ENCODE measurements at places on chromosomes 16 and 17.
A peak's percentile ranks its signal among the peaks of the same experiment; 100 is the strongest.

DNA sequence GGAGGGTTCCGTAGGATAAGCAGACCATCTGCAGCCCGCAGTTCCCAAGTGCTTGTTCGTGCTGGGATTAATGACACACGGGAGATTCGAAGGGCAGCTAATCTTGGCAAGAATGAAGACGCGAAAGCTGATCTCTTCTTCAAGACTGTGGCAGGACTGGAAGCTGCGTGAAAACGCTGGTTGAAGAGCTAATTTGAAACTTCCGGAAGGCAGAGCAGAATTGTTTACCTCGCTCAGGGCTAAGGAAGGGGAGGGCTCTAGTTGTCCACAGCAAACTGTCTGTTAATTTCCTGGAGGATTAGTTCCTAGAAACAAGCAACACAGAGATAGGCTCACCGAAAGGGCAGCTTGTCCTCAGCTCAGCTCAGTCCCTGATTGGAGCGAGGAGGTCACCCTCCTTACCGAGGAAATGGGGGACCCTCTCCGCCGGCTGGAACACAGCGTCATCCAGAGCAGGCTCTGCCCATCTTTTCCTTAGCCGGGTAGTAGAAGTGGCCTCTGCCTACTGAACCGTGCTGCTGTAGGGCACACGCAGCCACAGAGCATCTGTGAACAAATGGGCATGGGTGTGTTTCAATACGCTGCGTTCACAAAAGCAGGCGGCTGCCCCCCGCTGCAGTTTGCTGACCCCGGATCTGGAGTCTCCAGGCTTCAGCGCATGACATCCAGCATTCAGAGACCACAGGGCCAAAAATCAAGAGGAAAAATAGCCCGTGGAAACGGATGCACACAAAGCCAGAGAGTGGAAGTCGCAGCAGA is 16.7 kb upstream of the BAIAP2 start:
- no peak for DNase-seq

- DNase-seq: no peak
Measured at GRCh38 chr17:1830288-1830687, 483 bp downstream of the RPA1 start.

GRCh38 chr16:56989988-56990387 is 631 bp downstream of the NLRC5 start:
- no peak for DNase-seq

- no peak for DNase-seq
Measured at GRCh38 chr17:17603178-17603894, 11.8 kb upstream of the PEMT start.

DNA sequence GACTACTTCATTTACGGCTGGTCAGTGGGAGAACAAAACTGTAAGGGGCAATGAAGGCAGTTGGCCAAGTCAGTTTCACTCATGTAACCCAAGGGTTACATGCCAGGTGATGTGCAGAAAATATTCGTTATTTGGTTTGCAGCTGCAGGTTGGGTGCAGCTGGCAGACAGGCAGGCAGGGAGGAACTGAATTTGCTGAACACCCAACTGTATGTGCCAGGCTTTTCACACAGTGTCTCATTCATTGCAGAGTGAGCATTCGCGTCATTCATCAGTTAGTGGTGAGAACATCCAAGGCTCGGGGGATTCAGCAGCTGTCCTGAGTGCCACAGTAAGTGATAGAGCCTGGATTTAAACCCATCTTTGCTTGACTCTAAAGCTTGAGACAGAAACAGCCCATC is 59.7 kb downstream of the ABCC6 start:
- DNase-seq: no peak

- DNase-seq: no peak
Measured at GRCh38 chr16:68022278-68022727, 729 bp downstream of the DDX28 start.

DNA sequence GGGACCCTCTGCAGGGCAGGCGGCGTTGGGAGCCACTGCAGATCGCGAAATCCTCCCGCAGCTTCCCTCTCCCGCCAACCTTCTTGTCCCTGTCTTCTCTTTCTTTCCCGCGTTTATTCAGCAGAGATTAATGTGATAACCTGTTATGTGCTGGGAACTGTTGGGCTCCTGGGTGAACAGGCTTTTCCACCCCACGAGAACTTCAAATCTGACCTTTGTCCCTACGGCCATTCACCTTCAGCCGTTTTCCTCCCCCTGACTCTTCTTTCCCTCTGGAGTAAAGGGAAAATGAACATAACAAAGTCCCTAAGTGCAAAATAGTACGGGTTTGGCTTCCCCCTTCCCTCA is 15.2 kb upstream of the KPNA2 start:
- no peak for DNase-seq

DNA sequence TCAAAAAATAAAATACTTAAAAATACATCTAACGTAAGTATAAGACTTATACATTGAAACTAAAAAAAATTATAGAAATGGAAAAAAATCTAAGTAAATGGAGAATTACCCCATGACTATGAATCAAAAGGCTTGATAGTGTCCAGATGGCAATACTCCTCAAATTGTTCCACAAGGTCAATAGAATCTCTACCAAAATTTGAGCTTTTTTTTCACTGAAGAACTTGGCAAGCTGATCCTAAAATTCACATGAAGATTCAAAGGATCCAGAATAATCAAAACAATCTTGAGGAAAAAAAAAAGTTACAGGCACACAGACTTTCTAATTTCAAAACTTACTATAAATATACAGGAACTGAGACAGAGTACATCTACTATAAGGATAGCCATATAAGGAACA is 448.4 kb upstream of the CDH11 start:
- no peak for DNase-seq

DNA sequence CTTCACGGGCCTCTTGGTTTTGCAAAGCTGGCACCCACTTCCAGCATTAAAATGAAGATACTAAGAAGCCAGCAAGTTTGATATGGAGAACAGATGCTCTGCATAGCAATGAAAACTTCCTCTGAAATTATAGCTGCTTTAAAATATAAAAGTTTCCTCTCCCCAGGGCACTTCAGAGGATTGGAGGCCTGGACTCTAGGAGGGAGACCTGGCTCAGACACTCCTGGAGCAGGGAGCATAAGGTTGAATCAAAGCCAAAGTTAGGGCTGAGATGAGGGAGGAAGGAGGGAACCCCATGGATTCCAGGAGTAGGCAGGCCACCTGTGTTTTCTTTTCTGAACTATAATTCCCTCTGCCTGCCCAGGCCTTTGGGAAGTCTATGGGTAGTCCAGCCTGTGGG is 176.0 kb upstream of the RPL38 start:
- no peak for DNase-seq

- DNase-seq: no peak
Measured at GRCh38 chr16:56145369-56145768, 45.9 kb upstream of the GNAO1 start.

GRCh38 chr17:43352579-43353331 is 46.0 kb upstream of the ARL4D start:
- no peak for DNase-seq

GRCh38 chr17:32266389-32267301 is 1.0 kb downstream of the RHBDL3 start:
- no peak for DNase-seq

- DNase-seq: no peak
Measured at GRCh38 chr17:15265131-15265530, at the start of gene PMP22. Gene PMP22, minus strand, starts transcription at chr17:15265326. Its CDS starts 4,599 bp downstream, at chr17:15260727.

DNA sequence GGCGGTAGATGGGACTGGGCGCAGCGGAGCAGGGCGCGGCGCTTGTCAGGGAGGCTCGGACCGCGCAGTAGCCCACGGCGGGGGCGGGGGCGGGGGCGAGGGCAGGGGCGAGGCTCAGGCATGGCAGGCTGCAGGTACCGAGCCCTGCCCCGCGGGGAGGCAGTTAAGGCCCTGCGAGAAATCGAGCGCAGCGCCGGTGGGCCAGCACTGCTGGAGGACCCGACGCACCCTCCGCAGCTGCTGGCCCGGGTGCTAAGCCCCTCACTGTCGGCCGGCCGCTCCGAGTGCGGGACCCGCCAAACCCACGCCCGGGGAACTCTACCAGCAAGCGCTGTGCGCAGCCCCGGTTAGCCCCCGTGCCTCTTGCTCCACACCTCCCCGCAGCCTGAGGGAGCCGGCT is 90.2 kb upstream of the RPL38 start:
- no peak for DNase-seq

- no peak for DNase-seq
Measured at GRCh38 chr17:40978575-40979151, 5.5 kb downstream of the KRT40 start.

GRCh38 chr16:8278031-8278580 is 312.2 kb downstream of the TMEM114 start:
- no peak for DNase-seq

GRCh38 chr17:7262935-7263800 is 890 bp upstream of the CLDN7 start:
- no peak for DNase-seq

DNA sequence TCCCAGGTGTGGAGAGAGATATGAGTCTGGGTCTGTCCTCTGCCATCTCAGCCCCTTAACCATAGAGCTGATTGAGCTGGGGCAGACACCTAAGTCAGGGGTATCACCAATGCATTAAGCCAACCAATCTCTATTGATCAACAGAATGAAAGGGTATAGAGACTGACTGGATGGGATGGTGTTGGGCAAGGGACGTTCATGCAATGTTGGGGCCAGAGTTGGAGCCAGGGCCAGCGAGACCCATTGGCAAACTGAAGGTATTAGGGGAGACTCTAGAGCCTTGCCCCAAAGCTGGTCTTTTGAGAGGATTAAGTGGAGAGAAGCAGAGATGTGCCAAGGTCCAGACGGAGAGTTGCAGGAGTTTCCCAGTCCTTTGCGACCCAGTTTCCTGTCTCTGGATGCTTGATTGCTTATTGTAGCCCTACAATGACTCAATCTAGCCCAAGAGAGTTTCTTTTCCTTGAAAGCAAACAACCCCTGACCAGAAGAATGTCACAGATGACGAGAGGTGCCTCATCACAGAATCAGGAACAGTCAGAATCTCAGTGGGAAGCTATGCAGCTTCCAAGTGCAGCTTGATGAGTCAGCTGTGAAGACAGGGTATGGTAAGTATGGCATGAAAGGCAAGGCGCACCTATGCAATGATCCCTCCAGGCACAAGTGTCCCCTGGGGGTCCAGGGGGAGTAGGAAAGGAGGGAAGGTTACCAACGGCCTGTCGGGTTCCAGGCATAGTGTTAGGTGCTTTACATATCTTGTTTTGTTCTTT is 137.2 kb downstream of the UTP18 start:
- DNase-seq: no peak

GRCh38 chr16:20844588-20844987 is 38.3 kb downstream of the REXO5 start:
- no peak for DNase-seq

GRCh38 chr16:18055411-18055916 is 281.1 kb downstream of the NPIPA8 start:
- no peak for DNase-seq

- no peak for DNase-seq
Measured at GRCh38 chr17:58520843-58521430, 6.5 kb upstream of the MTMR4 start.

- peak; percentile 13 for DNase-seq
Measured at GRCh38 chr16:22373662-22374310, 633 bp downstream of the CDR2 start.

DNA sequence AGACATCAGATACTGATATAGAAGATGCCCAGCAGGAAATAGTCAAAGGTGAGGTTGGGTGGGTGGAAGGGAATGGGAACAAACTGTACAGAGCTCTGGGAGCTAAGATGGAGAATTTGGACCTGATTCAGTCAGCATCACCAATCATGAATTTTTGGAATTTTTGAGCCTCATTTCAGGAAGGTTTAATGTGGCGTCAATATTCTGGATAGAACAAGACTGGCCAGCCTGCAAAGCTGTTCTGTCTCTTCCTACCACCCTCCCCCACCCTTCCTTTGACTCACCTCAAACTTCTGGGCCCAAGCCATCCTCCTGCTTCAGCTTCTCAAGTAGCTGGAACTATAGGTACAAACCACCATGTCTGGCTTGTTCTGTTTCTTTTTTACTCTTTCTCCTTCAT is 32.6 kb downstream of the CTCF start:
- DNase-seq: no peak

DNA sequence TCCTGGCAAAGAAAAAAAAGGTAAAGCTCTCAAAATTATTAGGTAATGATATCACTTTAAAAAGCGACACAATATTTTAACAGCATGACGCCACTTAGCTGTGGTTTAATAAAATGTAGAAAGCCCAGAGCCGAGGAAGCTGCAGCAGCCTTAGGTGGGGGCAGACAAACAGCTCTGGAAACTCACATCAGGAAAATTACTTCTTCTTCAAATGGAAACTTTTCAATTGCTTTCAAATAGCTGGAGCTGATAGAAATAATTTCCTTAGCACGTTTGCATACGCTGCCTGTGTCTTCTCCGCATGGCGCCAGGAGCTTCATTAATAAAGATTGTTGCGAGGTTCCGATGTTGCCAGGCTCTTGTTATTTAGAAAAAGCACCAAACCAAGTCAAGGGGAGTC is 835.3 kb upstream of the EEF2KMT start:
- no peak for DNase-seq

DNA sequence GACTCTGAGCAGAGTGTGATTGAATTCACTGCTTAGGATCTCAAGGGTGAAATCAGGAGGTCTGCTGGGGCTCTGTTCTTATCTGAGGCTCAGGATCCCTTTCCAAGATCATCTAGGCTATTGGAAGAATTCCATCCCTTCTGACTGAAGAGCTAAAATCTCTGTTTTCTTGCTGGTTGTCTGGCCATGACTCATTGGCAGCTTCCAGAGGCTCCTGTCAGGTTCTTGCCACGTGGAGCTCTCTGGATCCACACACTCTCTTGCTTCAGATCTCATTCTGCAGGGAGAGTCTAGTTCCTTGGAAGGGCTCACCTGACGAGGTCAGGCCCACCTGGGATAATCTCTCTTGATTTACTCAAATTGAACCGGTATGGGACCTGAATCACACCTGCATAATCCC is 930.7 kb downstream of the CDH8 start:
- no peak for DNase-seq

GRCh38 chr17:16329519-16330271 is 23.6 kb downstream of the CENPV start:
- no peak for DNase-seq

- DNase-seq: no peak
Measured at GRCh38 chr16:60230666-60231065, 1496.5 kb upstream of the GOT2 start.

DNA sequence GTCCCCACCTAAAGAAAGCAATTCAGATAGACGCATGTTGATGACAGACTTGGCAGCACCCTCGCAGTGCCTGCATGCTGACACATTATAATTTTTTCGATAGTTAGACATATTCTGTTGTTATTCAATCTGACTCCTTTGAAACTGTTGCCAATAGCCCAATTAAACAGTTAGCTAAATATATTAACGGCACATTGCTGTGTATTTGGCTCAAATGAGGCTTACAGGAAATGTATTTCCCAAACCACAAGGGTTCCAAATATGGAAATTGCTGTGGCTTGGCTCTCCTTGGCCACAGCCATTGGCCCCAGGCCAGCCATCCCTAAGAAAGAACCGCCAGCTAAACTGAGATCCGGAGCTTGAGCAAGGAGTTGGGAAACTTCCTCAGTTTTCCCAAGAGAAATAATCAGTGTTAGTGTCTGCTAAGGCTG is 31.1 kb downstream of the C16orf82 start:
- no peak for DNase-seq

DNA sequence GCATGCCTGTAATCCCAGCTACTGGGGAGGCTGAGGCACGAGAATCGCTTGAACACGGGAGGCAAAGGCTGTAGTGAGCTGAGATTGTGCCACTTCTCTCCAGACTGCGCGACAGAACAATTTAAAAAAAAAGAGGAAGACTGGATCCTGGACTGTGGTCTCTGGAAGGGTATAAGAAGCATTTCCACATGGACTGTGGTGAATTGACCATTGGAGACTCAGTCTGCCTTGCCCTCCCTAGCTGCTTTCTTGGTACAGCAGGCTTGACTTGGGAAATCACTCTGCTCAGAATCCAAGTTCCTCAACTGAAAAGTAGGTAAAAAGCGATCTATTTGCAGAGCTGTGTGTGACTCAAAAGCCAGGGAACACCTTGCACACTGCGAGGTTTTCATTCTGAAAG is 1.0 kb upstream of the MGRN1 start:
- DNase-seq: no peak
